SJCRH30 (cell line): ENCODE measurements at places on chromosomes 4 and X. TPM values are rescaled to one million over a fixed set of nuclear protein-coding genes. Genes with fewer than 3 reads are reported as not detected.

Gene CXorf49
- not detected in 2 replicates for total RNA-seq

DNA sequence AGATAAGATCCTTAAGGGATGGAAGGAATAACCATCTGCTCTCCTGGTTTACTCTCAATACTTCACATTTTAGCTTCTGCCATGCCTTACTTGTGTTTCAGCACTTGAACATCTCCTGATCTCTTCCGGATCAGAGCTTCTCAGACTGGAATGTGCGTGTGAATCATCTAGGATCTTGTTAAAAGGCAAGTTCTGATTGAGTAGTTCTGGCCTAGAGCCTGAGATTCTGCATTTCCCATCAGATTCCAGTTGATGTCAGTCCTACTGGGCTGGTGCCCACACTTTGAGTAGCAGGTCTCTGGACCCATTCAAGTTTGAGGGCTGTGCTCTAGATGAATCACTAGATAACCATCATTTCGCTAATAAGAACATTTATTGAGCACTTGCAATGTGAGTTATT is 20.0 kb downstream of the NDP start:
- H3K4me3 ChIP-seq = no peak overlapping the region
- H3K27ac ChIP-seq = no peak overlapping the region
- H3K36me3 ChIP-seq = no peaks in the 10 kb centered on the region
- no peaks in the 10 kb centered on the region for H3K27me3 ChIP-seq
- no peak for DNase-seq
- no peaks in the 10 kb centered on the region for H3K4me1 ChIP-seq

Gene G6PD
- total RNA-seq = 19.4 and 21.9 TPM in 2 replicates

Gene DRP2
- total RNA-seq = 2.7 and 3.4 TPM in 2 replicates

DNA sequence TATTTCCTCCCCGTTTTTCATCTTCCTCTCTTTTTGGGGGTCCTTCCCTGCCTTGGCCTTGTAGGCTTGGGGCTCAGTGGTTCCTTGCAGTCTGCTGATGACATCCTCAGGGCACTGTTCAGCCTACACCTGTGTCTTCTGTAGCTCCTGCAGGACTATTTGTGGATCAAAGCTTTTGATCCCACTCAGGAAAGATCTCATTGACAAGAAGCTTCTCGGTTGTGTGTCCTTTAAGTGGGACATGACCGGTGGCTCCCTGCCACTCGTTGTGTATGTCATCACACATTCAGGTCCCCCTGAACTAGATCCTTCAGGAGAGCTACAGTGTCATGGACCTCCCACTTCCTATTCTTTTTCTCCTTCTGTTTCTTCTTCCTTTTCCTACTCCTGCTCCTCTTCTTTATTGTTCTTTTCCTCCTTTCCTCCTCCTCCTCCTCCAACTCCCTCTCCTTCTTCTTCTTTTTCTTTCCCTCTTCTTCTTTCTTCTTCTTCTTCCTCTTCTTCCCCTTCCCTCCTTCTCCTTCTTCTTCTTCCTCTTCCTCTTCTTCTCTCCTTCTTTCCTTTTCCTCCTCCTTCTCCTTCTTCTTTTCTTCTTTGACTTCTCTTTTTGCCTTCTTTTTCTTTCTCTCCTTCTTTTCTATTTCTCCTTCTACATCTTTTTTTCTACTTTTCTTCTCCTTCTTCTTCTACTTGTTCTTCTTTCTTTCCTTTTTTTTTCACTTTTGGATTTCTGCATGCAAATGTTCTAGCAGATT is 67.8 kb downstream of the NBDY start:
- H3K36me3 ChIP-seq = no peaks in the 10 kb centered on the region
- H3K4me3 ChIP-seq = no peak overlapping the region
- H3K27ac ChIP-seq = no peak overlapping the region
- H3K4me1 ChIP-seq = no peaks in the 10 kb centered on the region

- peaks cover 3% of the 10 kb centered on the region; the same call in 1 of the 2 replicates for H3K36me3 ChIP-seq
- no peaks in the 10 kb centered on the region for H3K4me1 ChIP-seq
- no peak for DNase-seq
- no peaks in the 10 kb centered on the region for H3K27me3 ChIP-seq
These were observed 114.2 kb upstream of the MAP3K15 start for GRCh38 chrX:19629541-19629940.

Gene RP2
- total RNA-seq = 14.4 and 15.0 TPM in 2 replicates

Gene ACOT9
- total RNA-seq = 75.4 and 82.3 TPM in 2 replicates

GRCh38 chr4:21992330-21992729 is 43.8 kb upstream of the KCNIP4 start:
- H3K36me3 ChIP-seq = no peaks in the 10 kb centered on the region
- no peaks in the 10 kb centered on the region for H3K4me1 ChIP-seq
- no peak overlapping the region for H3K4me3 ChIP-seq

Gene MBNL3
- total RNA-seq = 23.8 and 29.9 TPM in 2 replicates

GRCh38 chrX:101427954-101428353 is 19.9 kb downstream of the HNRNPH2 start:
- H3K36me3 ChIP-seq = peaks cover 13% of the 10 kb centered on the region
- no peak for DNase-seq
- no peak overlapping the region for H3K27ac ChIP-seq
- no peaks in the 10 kb centered on the region for H3K4me1 ChIP-seq
- H3K4me3 ChIP-seq = no peak overlapping the region
- no peaks in the 10 kb centered on the region for H3K27me3 ChIP-seq

DNA sequence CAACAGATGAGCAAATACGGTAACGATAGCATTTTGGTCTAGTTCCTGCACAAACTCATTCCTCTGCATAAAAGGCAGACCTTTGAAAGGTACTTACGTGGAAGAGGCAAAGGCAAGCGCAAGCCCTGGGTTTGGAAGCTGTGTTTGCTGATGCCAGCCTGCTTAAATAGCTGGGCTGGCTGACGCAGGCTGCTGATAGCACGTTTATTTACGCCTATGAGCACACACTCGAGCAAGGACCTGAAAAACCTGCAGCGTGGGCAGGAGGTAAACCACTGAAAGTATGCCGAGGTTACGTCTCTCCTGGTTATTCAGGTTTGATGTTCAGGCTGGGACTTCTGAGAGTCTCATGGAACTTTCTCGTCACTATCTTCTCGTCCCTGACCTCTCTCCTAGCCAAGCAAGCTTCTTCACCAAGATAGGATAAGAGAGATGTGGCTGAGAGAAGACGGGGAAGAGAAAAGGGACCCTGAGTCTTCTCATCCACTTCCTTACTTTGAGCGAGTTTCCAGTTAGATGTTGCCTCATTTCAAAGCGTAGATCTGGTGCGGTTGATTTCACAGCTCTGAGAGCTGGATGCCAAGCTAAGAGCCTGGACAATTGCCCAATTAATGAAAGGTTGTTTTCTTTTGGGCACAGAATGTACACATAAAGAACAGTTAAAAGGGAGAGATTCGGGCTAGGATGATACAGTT is at the start of gene HOPX:
Gene HOPX (minus strand): TSS at position 139 of the 695 bp plus-strand sequence. CDS start 23,480 bp downstream, outside the sequence.
- peaks cover 6% of the 10 kb centered on the region; the same call in 1 of the 2 replicates for H3K27me3 ChIP-seq
- no peak within 1 kb of the TSS for H3K4me3 ChIP-seq
- no peak for DNase-seq
- no peaks in the 10 kb centered on the region for H3K36me3 ChIP-seq

DNA sequence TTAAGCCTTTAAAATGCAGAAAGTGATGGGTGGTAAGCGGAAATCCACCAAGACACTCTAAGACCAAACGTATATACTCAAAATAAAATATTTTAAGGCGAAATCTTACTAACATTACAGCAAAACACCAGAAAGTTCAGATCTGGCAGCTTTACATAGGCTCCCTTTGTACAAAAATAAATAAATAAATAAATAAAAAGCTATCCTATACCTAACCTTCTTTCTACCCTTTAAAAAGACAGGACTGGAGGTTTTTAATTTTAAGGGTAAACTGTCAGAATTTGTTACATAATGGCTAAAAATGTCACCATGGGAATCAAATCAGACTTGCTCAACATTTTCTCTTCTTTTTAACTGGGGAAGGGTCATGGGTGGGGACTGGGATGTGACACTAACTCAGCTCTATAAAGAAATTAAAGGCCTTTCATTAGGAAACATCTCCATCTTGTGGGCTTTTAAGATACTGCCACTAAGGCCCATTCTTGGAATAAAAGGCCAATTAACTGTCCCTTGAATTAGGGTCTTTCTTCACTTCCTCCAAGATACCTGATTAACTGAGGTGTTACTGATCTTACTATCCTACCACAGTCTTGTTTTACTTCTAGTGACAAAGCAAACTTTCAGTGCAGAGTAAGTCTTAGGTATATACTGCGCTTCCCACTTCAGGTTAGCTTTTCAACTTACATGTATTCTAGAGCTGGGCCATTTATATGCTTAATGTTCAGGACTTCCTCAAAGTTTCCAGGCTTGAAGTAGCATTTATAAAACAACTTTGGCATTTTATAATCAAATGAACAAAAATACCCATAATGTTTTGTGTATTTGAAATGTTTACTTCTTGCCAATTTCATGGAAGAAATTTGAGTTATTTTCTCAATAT is 13.3 kb downstream of the HNRNPD start:
- H3K4me1 ChIP-seq = peaks cover 3% of the 10 kb centered on the region; the same call in 1 of the 2 replicates
- H3K27me3 ChIP-seq = no peaks in the 10 kb centered on the region
- peaks cover 95% of the 10 kb centered on the region for H3K36me3 ChIP-seq
- no peak overlapping the region for H3K27ac ChIP-seq

GRCh38 chr4:168480931-168481611 is 779 bp upstream of the DDX60L start:
- no peaks in the 10 kb centered on the region; the same call in 1 of the 2 replicates for H3K36me3 ChIP-seq
- peaks cover 4% of the 10 kb centered on the region; the same call in 1 of the 2 replicates for H3K4me1 ChIP-seq
- peak overlapping the region; percentile 89 for H3K27ac ChIP-seq
- peak overlapping the region; percentile 71 for H3K4me3 ChIP-seq

Gene KCNE5
- total RNA-seq = 0.10 and 0.12 TPM in 2 replicates

DNA sequence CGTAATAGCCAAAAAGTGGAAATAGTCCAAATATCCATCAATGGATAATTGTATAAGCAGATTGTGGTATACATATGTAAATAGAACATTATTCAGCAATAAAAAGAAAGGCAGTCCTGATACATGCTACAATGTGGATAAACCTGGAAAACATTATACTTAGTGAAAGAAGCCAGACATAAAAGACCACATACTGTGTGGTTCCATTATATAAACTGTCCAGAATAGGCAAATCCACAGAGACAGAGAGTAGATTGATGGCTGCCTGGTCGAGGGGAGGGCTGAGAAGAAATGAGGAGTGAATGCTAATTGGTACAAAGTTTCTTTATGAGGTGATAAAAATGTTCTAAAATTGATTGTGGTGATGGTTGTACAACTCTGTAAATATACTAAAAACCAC is 397.4 kb upstream of the RPS6KA3 start:
- peaks cover 3% of the 10 kb centered on the region; the same call in 1 of the 2 replicates for H3K27me3 ChIP-seq
- no peak overlapping the region for H3K27ac ChIP-seq
- no peak overlapping the region for H3K4me3 ChIP-seq
- no peaks in the 10 kb centered on the region for H3K4me1 ChIP-seq

DNA sequence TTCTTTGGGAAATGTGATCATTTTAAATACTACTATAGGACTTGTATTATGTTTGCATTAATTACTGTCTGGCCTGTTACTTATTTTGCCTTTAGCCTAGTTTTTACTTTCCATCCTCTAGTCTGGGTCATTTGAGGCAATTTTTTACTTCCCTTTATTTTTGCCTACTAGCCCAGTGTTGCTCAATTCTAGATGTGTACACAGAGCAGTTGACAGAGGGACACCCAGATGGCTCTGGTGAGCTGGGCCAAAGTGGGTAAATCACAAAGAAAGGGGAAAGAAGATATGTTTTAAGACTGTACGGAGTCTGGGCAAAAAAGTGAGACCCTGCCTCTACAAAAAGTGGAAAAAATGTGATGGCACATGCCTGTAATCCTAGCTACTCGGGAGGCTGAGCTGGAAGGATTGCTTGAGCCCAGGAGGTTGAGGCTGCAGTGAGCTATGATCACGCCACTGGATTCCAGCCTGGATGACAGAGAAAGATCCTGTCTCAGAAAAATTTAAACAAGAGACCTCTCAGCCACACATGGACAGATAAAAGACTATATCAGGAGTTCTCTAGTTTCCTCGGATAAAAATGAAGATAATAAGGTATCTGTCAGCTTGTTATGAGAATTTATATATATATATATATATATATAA is 35.7 kb downstream of the APOO start:
- H3K27ac ChIP-seq = no peak overlapping the region
- no peak for DNase-seq
- H3K36me3 ChIP-seq = no peaks in the 10 kb centered on the region
- H3K4me1 ChIP-seq = no peaks in the 10 kb centered on the region
- no peak overlapping the region for H3K4me3 ChIP-seq

- H3K4me1 ChIP-seq = peaks cover 18% of the 10 kb centered on the region
- no peak for DNase-seq
- H3K27ac ChIP-seq = no peak overlapping the region
These were observed 42.6 kb downstream of the RAPGEF2 start for GRCh38 chr4:159145318-159145991.

DNA sequence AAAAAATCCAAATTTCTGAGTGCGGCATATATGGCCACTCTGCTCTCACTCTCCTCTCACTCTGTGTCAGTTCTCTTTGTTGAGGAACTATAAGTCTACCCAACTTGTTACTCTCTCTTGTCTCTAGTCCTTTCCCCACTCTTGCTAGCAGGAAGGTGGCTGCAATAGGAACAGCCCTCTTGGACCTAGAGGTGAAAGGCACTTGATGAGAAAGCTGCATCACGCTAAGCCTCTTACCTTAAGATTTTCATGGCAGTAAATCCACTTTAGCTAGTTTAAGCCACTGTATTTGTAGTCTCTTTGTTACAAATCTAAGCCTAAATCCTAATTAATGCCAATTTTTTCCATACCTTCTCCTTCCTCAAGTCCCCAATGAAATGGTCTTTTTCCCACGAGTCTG is 189.9 kb downstream of the NKX6-1 start:
- H3K4me1 ChIP-seq = no peaks in the 10 kb centered on the region
- no peak for DNase-seq
- no peak overlapping the region for H3K4me3 ChIP-seq
- no peaks in the 10 kb centered on the region for H3K36me3 ChIP-seq

- H3K27me3 ChIP-seq = no peaks in the 10 kb centered on the region
- H3K36me3 ChIP-seq = no peaks in the 10 kb centered on the region; the same call in 1 of the 2 replicates
- H3K27ac ChIP-seq = no peak overlapping the region
These were observed 20.9 kb upstream of the S100G start for GRCh38 chrX:16628946-16629595.

Gene RAB41
- not detected in 2 replicates for total RNA-seq

- no peak for DNase-seq
- no peaks in the 10 kb centered on the region for H3K4me1 ChIP-seq
- no peak overlapping the region for H3K4me3 ChIP-seq
- no peaks in the 10 kb centered on the region for H3K36me3 ChIP-seq
These were observed 163.5 kb upstream of the EMCN start for GRCh38 chr4:100681289-100681688.
